ENCODE measurements at places on chromosomes 2 and 18.

GRCh38 chr2:147232225-147232669 is 612.6 kb upstream of the ACVR2A start:
- DNase-seq = peak; percentile 26

DNA sequence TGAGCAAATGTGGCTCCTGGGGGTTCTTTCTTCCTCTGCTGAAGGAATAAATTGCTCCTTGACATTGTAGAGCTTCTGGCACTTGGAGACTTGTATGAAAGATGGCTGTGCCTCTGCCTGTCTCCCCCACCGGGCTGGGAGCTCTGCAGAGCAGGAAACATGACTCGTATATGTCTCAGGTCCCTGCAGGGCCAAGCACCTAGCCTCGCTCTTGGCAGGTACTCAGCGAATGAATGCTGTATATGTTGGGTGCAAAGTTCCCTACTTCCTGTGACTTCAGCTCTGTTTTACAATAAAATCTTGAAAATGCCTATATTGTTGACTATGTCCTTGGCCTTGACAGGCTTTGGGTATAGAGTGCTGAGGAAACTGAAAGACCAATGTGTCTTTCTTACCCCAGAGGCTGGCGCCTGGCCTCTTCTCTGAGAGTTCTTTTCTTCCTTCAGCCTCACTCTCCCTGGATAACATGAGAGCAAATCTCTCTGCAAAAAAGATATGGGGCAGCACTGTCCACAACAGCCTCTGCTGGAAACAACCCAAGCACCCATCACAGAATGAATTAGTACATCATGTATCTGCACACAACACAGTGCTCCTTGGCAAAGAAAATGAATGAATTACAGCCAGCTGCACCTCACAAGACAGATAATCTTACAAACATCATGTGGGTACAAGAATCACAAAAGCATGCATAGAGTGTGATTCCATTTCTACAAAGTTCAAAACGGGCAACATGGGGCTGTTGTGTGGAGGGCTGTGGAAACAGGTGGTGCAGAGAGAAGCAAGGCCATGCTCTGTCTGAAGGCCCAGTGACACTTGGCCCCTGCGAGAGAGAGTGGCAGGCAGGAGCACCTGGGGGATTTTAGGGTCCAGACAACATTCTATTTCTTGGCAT is 6.6 kb downstream of the IL1RN start:
- no peak for DNase-seq

DNA sequence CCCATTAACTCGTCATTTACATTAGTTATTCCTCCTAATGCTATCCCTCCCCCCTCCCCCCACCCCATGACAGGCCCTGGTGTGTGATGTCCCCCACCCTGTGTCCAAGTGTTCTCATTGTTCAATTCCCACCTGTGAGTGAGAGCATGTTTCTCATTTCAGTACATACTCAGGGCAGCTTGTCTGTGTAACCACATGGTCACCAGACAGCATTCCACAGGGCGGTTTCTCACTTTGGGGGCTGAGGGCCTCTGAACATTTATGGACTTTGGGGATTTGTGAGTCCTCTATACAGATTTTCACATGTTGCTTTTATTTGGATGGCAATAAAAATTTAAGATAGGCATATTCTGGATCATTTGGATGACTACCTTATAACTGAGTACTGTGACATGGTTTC is 84.0 kb downstream of the LYPD6B start:
- DNase-seq = no peak

DNA sequence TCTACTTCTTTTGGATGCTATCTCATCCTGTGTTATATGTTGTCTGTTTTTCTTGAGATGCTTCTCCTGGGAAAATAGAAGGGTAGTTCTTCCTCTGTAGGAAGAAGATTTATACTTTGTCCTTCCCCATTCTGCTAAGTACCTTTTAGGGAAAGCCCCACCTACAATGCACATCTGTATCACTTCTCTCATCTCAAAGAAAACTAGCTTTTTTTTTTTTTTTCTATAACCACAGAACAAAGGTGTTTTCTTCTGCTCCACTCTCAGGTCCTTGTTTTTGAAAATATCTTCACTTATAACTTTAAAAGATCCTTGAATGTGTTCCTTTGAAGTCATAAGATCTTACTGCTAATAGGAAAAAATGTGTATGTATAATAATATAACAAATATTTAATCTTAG is 30.8 kb downstream of the CCDC150 start:
- DNase-seq = no peak

DNA sequence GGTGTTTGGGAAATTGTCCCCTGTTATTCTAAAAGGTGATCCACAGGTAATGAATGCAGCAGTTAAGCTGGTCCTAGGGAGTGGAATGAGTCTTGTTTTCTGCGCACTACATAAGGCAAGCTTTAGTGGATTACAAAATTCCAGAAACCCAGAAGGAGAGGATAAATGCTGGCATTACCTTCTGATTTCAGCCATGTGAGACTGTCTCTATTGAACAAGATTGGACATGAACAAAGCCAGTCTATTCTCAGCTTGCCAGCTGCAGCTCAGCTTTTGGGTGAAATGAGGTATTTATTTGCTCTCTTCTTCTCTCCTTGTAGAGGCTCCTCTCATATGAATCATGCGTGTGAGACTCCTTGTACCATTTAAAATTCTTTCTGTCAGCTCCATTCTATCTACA is 944.9 kb downstream of the CNTNAP5 start:
- DNase-seq = no peak

DNA sequence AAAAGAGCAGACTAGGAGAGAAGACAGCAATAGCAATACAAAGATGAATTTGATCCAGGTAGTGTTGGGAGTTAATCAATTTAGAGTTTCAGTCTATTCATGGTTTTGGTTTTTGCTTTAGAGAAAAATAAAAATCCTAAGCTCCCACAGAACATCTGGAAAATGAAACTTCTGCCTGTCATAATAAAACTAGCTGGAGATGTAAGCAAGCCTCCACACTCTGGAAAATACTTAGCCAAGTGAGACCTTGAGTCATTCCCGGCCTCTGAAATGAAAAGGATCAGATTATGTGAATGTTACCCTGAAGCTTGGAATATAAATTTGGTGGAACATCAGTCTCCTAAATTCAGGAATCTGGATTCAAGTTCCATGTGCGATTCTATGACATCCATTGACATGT is 485.6 kb upstream of the SPRED2 start:
- DNase-seq = no peak

DNA sequence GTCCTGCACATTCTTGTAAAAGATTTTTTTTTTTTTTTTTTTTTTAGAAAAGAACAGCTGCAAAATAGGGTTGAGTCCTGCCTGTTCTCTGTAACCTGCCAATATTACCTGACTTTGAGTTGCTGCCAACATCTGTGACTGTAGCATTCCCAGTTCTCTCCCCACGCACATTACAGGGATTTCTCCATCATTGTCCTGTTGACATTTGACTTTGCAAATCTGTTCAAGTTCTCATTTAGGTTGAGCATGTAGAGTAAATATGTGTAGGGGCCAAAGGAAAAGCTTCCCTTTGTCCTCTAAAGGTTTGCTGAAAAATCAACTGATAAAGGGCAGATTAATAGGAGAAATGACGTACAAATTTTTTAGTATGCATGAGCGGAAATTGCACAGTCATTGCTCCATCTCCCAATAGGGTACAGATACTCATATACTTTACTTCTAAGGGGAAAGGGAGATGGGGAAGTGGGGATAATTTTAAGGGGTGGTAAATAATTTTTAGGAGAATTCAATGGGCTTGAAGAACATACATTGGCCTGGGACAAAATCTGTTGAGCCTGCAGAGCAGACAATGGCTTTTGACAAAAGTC is 385.5 kb downstream of the PIK3C3 start:
- DNase-seq = no peak

DNA sequence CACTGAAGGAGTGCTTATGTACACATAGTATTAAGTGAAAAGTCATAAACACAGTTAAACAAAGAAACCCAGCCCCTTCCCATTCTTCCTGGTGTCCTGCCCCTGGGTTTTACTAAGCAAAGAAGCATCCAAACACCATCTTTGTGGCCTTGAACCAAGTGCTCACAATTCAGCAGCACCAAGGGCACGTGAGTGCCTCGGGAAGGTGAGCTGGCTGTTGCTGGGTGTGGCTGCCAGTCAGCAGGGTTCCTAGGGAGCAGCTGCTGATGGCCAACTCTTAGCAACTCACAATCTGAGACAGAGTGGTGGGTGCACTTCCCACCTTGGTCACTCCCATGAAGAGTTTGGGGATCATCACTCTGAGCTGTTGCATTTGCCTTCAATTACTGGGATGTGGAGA is 97.7 kb upstream of the PGAP1 start:
- no peak for DNase-seq

GRCh38 chr2:181378491-181378890 is 78.7 kb upstream of the ITGA4 start:
- no peak for DNase-seq

DNA sequence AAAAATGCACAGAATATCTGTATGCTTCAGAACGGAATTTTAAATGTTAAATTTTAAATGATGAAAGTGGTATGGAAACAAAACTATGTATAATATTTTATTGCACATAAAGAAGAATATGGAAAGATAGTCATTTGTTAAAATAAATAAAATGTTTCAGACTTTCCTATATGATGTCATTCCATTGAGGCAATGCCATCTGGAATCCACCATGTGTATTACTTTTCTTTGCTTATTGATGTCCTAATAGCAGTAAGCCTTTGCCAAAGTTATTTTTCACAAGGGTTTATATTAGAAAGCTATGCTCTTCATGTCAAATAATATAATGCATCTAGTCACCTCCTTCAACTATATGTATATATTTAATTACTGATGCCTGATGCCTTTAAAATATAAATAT is 601.6 kb upstream of the PKDCC start:
- no peak for DNase-seq

DNA sequence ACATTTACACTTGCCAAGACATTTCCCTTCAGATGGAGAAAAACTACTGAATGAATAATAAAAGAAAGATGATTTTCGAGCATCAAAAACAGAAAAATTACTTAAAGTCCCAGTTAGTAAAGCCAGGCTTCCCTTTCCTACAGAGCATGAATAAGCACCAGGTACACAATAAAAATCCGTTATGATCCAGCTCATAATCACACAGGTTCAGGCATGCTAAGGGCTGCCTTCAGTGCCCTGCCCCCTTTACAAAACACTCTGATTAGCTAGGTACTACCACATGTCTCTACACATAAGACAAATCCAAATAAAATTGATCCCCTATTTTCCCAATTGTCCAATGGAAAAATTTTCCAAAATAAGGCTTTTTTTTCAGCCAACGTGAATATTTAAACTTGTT is 413.2 kb upstream of the LRATD1 start:
- no peak for DNase-seq

All from NCI-H2029 treated with DMSO at 0.1 percent for 48 hours (cell line).